ENCODE measurements at places on chromosomes 7 and 10. TPM values are rescaled to one million over a fixed set of nuclear protein-coding genes. Genes with fewer than 3 reads are reported as not detected.

GRCh38 chr7:27129729-27130539 is 623 bp downstream of the HOXA4 start:
- peak; percentile 41 for DNase-seq

DNA sequence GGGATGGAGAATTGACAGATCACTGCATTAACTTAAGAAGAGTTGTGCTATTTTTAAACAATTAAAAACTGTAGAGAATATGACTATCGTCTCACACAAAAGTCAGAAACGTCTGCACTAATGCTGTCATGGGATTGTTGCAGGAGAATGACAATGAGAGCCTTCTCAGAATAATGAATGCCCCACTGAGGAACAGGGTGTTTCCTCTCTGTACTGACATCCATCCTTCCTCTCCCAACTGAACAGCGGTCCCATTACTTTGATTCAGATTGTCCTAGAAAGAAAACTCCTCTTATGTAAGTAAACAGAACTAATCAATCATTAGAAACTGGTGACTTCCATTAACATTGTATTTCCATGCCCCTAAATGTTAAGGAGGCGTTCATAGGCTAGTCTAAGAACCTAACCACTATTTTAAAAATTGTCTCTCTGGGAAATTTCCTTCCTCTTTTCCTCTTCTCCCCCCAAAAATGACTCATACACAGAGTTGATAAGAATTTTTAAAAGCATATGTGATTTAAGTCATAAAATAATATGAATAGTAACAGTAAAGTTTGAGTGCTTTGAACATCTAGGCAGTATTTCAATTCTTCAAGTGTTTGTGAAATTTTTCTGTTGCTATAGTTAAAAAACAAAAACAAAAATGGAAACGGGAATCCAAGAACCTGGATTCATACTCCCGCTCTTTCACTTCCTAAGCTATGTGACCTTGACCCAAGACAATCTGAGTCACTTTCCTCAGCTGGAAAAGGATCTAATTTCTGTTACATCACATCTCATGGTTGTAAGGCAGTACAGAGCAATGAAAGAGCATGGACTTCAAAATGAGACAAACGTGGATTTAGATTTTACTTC is 12.7 kb upstream of the MACC1 start:
- peak; percentile 21 for DNase-seq

DNA sequence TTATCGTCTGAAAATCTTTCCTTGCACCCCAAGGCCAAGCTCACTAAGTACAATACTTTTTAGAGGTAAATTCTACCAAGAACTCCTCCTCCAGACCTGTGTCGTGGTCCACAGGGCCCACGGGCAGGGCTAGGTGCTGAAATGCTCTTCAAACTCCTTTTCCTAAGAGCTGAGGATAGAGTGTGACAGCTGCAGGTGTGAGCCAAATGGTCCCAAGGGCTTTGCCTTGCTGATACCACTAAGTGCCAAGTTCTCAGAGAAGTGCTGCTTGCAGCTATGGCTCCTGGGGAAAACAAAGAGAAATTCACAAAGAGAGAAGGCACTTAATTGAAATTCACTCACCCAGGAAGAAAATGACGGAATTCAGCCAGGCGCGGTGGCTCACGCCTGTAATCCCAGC is 868.9 kb upstream of the AUTS2 start:
- no peak for DNase-seq

DNA sequence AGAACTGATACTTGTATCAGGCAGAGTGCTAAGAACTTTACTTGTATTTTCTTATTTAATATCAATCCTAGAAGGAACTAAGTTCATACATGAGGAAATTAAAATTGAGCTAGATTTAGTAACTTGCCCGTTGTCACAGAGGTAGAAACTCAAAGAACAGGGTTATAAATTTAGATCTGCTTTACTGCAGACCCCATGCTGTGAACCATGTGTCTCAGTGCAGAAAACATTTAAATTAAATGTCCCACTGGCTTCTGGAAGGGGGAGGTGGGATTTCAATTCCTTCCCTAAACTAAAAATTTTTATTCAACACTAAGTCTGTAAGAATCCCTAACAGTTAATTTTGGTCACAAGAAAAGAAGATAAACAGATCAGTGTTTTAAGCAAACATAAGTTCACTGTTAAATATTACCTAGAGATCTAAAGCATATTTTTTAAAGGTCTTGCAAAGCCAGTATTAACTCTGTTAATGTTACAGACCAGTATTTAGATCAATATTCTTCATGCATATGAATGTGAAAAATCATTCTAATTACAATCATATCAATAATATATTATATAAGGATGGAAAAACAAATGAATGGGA is 23.1 kb downstream of the WASL start:
- no peak for DNase-seq

GRCh38 chr10:120749072-120749471 is 102.1 kb upstream of the WDR11 start:
- DNase-seq, result no peak

- no peak for DNase-seq
Measured at GRCh38 chr7:125396466-125397151, 467.0 kb upstream of the POT1 start.

- no peak for DNase-seq
Measured at GRCh38 chr7:159097661-159098423, 46.8 kb downstream of the VIPR2 start.

GRCh38 chr10:119398996-119399395 is 143.5 kb downstream of the RGS10 start:
- DNase-seq, result no peak

- no peak for DNase-seq
Measured at GRCh38 chr10:127619546-127620325, 70.6 kb downstream of the NPS start.

- no peak for DNase-seq
Measured at GRCh38 chr7:11343818-11344413, 370.2 kb downstream of the PHF14 start.

GRCh38 chr10:46264737-46265368 is 21.9 kb upstream of the ANTXRL start:
- no peak for DNase-seq

- DNase-seq, result no peak
Measured at GRCh38 chr7:55774327-55775050, 88.1 kb downstream of the SEPTIN14 start.

DNA sequence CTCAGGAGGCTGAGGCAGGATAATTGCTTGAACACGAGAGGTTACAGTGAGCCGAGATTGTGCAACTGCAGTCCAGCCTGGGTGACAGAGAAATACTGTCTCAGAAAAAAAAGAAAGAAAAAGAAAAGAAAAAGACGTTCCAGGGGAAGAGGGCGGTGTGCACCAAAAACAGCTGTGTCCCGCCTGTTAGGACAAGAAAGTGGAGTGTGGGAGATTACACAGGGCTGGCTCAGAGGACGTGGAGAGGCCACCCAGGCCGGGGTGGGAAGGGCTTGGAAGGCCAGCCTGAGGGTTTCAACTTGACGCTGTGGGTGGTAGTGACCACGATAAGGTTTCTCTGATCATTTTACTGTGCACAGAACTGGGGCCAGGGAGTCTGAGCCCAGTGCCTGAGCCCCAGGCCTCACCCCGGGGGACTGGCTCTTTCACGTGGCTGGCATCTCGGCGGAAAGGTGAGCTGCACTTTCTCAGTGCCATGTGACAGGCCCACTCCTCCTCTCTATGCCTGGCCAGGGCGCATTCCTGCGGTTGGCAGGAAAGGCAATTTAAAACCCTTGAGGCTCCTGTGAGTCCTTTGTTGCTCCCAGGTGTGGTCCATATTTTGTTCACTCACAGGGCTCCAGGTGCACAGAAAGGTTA is 13.9 kb downstream of the RHBDD2 start:
- DNase-seq, result peak; percentile 68

DNA sequence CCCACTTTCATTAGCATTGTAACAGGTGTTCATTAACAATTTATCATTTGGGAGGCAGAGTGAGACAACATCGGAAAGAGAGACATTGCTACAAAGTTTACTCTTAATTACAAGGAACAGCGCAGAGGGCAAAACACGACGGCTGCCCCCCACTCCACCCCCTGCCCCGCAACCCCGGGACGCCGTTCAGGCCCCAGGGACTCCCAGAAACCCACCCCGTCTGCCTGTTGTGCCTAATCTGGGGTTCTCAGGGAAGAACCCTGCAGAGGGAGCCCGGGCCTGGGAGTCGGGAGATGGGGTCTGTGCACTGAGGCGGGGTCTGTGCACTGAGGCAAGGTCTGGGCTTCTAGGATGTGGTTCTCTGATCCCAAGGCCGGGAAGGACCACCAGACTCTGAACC is 25.2 kb downstream of the UNCX start:
- no peak for DNase-seq

Gene UTF1
- 0.24 TPM for polyA plus RNA-seq

Gene SUGCT
- polyA plus RNA-seq, result 30.2 TPM

Gene CASP7
- 24.5 TPM for polyA plus RNA-seq

Gene SLC18A3
- 0.03 TPM for polyA plus RNA-seq

Gene ECHS1
- 74.4 TPM for polyA plus RNA-seq

Gene RAMP3
- 33.2 TPM for polyA plus RNA-seq

Gene NRF1
- 7.9 TPM for polyA plus RNA-seq

Gene TRIL
- 1.3 TPM for polyA plus RNA-seq

Gene FKBP6
- polyA plus RNA-seq, result 0.07 TPM

Gene LRRD1
- polyA plus RNA-seq, result 0.22 TPM

Gene ASIC3
- polyA plus RNA-seq, result 1.2 TPM
